ENCODE measurements at places on chromosomes 11 and 22. TPM values are rescaled to one million over a fixed set of nuclear protein-coding genes. Genes with fewer than 3 reads are reported as not detected.

Gene MUC5AC
- not detected for total RNA-seq

- no peak for DNase-seq
Measured at GRCh38 chr11:60769811-60770210, 13.1 kb downstream of the MS4A15 start.

- no peak for DNase-seq
Measured at GRCh38 chr11:124869331-124869730, 4.1 kb downstream of the ROBO3 start.

Gene EXPH5
- total RNA-seq = 3.1 TPM

Gene GRAP2
- total RNA-seq = 2.7 TPM

- DNase-seq = no peak
Measured at GRCh38 chr22:19668748-19669147, 45.6 kb upstream of the SEPTIN5 start.

Gene CLP1
- total RNA-seq = 15.1 TPM

GRCh38 chr11:117662255-117662654, 134.8 kb downstream of the DSCAML1 start:
- DNase-seq = no peak

GRCh38 chr11:3604167-3604566, 37.6 kb downstream of the ART5 start:
- DNase-seq = no peak

- DNase-seq = no peak
Measured at GRCh38 chr22:27097506-27097905, 440.1 kb downstream of the MIAT start.

Gene IFITM10
- total RNA-seq = 0.31 TPM

Gene DLG2
- 353 TPM for total RNA-seq

Gene RASL10A
- total RNA-seq = 15.0 TPM

DNA sequence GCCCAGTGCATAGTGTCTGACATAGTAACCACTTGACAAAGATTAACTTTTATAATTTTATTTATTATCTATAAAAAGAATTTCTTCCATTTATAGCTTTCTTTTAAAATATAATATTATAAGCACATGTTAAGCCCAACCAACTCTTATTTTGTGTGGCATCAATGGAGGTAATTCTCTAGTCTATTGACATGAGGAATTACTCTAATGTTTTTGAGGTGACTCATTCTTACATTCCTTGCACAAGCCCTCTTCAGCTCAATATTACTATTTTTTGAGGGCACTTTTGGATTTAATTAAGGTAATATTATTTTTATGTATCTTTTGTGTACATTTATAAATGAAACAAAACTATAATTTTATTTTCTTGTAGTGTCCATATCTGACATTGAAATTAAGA, 59.6 kb downstream of the AASDHPPT start:
- DNase-seq = no peak

Gene MRPL11
- total RNA-seq = 13.9 TPM

DNA sequence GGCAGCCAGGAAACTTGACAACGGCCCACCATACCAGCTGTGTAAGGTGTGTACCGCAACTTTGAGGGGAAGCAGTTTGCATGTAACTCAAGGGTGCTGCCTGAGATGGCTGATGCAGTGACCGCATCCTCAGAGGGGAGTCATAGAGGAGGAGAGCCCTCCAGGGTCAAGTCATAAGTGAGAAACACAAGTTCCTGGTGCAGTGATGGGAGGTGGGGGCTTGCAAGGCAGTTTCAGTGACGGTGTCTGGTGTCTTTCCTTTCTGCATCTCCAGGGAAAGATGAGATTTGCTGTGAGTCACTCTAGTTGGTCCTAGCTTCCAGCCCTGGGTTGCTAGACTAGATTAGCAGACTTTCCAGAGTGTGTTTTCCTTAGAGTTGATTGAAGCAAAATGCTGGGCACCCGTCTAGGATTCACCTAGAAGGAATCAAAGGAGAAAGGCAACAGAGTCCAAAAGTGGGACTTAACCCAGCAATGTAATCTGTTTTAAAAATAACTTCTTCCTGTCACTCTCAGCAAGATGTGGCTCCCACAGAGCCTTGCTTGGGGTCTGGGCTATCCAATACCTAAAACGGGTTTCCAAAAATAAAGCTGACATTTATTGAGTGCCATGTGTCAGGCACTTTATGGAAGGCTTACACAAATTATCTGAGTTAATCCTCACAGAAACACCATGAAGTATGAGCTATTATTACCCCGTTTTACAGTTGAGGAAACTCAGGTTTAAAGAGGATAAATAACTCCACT, 265.4 kb upstream of the PLET1 start:
- DNase-seq = no peak

Gene SMDT1
- total RNA-seq = 15.9 TPM

Gene ANKK1
- not detected for total RNA-seq

Gene NAALADL1
- total RNA-seq = 2.3 TPM

DNA sequence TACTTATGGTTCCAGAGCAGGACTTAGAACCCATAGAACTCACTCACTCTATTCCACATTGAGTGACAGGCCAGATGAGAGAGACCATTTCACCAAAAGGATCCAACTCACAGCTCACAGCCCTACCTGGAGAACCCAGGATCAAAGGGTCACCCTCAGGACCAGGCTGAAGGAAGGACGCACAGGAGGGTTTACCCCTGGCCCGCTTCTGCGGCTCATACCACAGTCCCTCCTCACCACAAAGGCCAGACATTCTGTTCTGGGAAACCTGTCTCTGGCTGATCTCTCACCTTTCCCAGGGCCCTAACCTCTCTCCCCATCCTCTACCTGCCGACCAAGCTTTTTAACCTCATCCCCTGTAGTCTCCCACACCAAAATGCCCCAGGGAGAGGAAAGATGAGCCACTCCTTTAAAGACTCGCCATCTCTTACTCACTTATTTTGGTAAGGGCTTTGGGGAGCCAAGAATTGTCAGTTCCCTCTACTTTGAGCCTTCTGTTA, 4.7 kb downstream of the FOSL1 start:
- DNase-seq = no peak

Gene OR10D3
- total RNA-seq = not detected

Gene DDIAS
- 2.2 TPM for total RNA-seq

GRCh38 chr11:103789952-103790351, 246.5 kb upstream of the DDI1 start:
- DNase-seq = no peak

Gene PEX26
- total RNA-seq = 15.6 TPM

- DNase-seq = no peak
Measured at GRCh38 chr22:37784829-37785495, 22.8 kb upstream of the GCAT start.

Gene ARHGAP20
- 66.6 TPM for total RNA-seq

GRCh38 chr11:22133776-22134175, 59.1 kb upstream of the ANO5 start:
- no peak for DNase-seq

GRCh38 chr11:109747839-109748238, 325.8 kb downstream of the C11orf87 start:
- DNase-seq = no peak

DNA sequence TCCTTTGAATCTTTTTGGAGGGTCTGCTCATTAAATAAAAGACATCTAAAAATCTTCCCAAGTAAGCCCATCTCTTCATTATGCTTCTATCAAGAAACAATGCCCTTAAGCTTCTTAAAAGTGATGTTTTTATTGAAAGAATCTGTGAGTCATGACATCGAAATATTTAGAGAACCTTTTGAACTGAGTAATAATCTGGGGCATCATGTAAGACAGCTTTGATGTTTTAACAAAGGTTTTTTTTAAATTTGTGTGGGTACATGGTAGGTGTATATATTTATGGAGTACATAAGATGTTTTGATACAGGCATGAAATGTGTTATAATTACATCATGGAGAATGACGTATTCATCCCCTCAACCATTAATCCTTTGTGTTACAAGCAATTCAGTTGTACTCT, 46.8 kb downstream of the PLAAT5 start:
- no peak for DNase-seq

Gene PGM2L1
- 182 TPM for total RNA-seq

Gene DSCAML1
- 7.6 TPM for total RNA-seq

DNA sequence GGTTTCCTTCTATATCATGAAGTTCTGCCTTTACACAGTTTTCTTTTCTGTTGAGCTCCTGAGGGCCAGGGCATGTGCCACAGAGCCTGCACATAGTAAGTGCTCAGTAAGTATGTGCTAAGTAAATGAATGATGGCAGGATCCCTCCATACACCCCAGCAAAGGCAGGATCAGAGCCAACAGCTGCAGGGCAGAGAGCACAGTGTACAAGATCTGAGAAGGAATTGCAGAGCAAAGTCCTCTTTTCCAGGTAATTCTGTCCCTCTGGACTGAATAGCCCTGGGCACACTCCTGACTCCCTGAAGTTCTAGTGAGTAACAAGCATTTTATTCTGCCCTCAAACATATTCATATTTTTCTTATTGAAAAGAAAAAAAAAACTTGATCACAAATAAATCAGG, 117.7 kb downstream of the GALNT18 start:
- DNase-seq = no peak

Gene UCP2
- total RNA-seq = 5.0 TPM

DNA sequence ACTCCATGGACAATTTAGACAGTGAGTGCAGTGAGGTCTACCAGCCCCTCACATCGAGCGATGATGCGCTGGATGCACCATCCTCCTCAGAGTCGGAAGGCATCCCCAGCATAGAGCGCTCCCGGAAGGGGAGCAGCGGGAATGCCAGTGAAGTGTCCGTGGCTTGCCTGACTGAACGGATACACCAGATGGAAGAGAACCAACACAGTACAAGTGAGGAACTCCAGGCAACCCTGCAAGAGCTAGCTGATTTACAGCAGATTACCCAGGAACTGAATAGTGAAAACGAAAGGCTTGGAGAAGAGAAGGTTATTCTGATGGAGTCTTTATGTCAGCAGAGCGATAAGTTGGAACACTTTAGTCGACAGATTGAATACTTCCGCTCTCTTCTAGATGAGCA, 51.4 kb downstream of the SPECC1L start:
- DNase-seq = no peak

DNA sequence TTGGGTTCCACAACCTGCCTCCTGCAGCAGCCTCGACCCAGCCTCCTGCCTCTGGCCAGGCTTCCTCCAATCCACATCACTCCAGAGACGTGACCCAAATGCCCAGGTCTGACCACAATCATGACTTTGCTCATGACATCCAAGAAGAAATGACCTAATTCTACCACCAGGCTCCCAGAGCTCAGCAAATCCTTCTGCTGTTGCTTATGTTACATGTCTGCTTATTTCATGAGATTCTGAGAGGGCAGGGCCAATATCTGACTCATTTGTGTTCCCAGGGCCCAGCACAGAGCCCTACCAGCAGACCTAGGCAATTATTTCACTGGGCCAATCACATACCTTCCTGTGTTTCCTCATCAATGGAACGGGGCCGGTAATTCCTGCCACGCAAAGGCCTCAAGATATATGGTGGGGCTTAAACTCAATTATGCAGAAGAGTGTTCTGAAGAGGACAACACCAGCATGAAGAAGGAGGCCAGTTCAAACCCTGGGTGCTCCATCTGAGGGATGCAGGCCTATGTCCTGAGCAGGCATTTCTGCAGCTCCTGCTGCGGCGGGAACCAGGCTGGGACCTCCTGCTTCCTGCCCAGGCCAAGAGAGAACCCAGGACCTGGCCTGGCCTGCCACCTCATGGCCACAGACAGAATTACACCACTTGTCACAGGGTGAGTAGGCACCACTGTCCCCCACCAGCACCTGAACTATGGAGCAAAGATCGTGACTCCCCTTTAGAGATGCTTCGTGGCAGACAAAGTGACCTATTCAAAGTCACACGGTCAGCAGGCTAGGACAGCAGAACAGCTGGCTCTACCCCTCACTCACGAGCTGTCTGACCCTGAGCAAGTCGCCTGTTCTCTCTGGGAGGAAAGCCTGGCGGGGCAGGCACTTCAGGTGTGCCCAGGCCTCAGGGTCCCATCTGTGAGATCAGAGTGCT, 5.9 kb downstream of the CENPM start:
- DNase-seq = peak; percentile 74

DNA sequence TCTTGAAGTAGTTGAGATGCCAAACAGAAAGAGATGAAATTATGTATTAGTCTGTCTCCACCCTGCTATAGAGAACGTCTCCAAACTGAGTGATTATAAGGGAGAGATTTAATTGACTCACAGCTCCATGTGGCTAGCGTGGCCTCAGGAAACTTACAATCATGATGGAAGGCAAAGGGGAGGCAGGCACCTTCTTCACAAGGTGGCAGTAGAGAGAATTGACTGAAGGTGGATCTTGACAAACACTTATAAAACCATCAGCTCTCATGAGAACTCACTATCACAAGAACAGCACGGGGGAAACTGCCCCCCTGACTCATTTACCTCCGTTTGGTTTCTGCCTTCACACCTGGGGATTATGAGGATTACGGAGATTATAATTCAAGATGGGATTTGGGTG, 794.0 kb downstream of the CNTN5 start:
- DNase-seq = no peak

GRCh38 chr11:120958185-120958584, 65.7 kb upstream of the TBCEL start:
- no peak for DNase-seq

Gene GTSE1
- total RNA-seq = 1.1 TPM

DNA sequence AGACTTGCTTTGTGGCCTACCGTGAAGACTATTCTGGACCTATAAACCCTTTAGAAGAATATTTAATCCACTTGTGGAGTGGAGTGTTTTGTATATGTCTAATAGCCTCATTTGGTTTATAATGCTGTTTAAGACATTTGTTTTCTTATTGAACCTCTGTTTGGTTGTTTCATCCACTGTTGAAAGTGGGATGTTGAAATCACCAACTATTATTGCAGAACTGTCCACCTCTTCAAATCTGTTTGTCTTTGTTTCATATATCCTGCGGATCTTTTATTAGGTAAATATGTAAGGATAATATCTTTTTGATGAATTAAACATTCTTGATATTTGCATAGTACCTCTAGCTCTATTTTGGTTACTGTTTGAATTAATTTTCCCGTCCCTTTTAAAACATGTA, 49.1 kb downstream of the XKR3 start:
- DNase-seq = no peak
